ENCODE measurements at places on chromosomes 6 and 20.
A peak's percentile ranks its signal among the peaks of the same experiment; 100 is the strongest.

DNA sequence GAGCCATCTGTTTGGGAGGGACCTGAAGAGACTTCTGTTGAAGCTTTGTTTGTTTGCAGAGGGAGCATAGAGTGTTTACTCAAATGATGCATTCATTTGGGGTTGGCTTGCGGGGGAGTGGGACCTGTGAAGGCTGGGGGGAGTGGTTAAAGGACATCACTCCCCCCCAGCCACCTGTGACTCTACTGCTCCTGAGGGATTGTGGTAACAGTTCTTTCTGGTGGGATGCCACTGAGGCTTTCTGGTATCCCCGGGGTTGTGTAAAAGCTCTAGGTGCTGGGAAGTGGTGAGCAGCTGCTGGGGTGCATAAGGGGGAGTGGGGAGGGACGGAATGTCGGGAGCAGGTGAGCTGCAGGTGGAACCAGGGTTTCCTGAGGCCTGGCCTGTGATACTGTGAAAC, 239.2 kb upstream of the QKI start:
- no peak for DNase-seq

DNA sequence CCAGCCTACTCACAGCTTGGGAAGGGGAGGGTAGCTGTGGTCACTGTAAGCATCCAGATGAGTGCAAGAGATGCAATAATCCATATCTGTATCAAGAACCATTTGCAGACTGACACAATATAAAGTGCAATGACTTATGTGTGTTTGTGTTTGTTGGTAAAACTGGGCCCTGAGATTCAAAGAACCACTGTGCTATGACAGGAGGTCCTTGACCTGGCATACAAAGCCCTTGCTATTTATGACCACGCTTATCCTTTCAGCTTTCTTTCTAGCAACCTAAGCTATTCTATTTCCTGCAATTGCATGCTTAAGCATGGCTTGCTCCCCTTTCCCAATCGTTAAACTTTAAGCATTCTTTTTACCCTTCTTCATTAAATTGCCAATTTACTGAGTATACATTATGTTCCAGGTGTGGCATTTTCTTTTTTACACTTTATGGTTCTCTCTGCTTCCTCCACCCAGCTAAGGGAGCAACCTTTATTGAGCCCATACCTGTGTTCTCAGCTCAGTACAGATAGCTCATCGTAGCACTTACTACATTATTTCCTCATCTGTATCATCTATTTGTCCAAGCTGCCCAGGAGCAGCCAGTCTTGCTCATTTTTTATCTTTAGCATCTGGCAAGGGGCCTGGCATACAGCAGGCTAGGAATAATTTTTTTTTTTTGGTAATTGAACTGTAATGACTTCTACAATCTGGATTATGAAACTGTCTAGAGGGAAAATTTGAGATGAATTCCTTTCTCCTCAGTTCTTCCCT, 3.5 kb downstream of the MCUR1 start:
- peak; percentile 50 for DNase-seq

GRCh38 chr6:72218125-72218524, 331.8 kb downstream of the RIMS1 start:
- DNase-seq: peak; percentile 20

DNA sequence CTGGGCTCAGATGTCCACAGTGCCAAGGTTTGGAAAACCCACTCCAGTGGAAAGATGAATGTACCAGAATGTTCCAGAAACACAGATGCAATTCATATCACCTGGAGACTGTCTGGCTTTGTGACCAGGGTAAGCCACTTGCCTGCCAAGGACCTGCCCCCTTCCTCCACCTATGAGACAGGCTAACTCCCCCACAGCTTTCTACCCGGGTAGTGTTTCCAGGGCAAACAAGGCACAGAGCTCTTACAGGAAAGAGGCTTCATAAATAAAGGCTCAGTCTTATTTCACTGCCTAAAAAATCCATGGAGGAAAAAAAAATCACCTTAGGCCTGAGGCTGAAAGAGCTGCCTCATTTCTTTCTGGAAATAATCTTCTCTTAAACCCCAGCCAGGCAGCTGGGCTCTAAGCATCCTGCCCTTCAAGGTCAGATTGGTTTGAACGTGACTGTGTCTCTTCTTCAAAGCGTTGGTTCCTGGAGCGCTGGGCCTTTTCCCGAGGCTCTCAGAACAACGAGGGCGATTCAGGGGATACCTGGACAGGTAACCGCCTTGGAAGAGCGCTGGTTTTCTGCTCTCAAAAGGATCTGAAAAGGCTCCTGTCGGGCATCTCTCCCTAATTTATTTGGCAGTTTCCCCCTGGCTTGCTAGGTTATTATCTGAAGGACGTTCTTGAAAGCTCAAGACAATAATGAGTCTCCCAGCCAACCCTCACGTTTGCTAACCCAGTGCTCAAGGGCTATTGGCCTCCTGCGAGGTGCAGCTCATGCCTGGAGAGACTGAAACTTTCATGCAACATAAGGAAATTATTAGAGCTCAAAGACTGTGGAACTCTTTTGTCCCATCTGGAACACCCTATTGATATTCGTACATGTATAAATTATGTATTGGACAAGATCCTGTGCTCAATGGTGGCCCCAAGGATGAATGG, 199.2 kb upstream of the PMEPA1 start:
- DNase-seq: no peak

- no peak for DNase-seq
Observed at GRCh38 chr20:6040540-6040939, 13.3 kb downstream of the LRRN4 start.

DNA sequence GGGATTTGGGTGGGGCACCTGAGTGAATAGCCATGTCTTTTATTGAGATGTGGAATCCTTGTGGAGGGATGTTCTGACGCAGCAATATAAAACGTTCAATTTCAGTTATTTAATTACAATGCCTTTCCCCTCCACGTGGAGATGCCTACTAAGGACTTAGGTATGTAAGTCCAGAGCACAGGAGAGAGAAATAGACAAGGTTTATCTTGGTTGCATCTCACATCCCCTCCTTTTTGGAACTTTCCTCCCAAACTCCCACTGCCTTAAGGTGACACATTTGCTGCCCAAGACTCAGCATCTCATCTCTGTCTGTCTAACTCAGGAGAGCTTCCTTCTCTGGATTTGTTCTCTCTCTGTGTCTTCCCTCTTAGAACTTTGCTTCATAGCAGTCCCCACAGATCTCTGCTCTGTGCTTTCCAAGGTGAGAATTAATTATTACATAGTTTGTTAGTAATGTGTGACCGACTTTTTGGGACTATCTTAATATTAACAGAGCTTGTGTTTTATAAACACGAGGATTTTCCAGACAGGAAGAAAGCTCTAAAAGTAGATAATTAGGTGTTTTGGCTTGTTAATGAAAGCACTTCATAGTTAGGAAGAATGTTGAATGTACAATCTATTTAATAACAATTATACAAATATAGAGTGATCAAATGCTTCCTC, 52.6 kb downstream of the COL19A1 start:
- no peak for DNase-seq

DNA sequence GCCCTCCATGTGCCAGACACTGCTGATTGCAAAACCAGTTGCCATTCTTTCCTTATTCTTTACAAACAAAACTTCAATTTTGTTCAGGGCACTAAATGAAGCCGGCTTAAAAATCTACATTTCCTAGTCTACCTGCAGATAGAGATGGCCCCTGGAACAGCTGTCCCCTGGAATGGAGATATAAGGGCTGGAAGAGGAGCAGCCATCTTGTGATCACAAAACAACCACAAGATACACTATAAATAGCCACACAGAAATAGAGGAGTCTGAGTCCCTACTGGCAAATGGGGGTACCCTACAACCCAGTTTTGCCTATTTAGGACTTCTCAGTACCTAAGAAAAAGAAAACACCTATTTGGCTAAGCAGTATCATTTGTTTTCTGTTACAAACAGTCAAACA, 115.9 kb upstream of the BEND6 start:
- no peak for DNase-seq

DNA sequence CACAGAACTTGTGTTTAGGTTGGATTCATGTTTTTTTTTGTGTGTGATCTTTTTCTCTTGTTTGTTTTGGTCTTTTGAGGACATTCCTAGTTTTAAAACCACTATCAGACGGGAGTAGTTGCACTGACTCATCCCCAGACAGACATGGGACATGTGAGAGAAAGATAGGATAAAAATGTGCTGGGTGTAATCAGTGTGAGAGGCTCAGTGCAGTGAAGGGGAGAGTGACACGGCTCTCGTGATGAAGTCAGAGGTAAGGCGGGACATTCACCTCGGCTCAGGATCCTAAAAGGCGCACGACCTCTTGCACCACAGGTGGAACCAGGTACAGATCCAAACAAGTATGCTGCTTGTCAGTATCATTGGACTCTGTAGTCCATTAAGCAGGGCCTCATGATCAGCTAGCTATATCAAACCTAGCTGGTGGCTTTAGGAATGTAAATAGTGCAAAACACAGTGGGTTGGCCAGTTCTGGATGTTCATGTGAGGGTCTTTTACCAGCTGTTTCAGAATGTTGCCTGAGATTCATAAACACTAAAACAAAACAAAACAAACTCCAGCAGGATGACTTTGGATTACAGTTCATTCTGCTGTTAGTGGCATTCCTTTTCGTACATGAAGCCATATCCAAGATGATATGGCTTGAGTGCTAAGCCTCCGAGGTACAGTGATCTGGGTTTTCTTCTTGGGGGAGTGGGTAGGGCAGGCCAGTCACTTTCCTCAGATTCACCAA, 18.0 kb downstream of the FOXO3 start:
- DNase-seq: peak; percentile 49

- DNase-seq: no peak
Observed at GRCh38 chr6:33451606-33452005, 2.8 kb upstream of the ZBTB9 start.

- peak; percentile 9 for DNase-seq
Observed at GRCh38 chr6:38542031-38542430, 97.7 kb downstream of the BTBD9 start.

- DNase-seq: no peak
Observed at GRCh38 chr20:47028487-47028886, 133.8 kb downstream of the EYA2 start.

DNA sequence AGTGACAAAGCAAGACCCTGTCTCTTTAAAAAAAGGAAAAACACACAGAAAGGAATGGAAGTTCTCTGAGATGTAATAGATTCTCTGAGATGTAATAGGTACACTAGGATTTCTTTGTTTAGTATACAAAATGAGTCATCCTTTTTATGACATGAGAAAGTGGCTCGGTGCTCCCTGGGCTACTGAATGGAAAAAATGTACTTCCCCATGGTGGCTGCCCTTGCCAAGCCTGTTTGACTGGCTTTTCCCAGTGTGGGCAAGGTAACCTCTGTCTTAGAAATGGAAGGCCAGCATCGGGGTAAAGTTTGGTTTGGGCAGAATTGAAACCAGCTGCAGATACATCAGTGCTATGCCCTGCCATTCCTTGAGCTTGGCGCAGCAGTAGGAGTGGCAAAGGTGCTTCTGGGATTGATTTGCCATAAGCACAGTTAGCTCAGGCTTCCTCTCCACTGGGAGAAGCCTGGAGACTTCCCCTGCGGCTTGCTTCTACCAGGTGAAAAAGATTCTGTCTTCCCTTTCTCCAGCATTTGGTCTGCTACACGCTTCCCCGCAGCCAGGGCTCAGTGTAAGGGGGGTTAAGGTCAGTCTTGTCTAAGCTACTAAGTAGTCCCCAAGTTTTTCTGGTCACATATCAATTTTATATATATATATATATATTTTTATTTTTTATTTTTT, 24.5 kb downstream of the ARFGEF2 start:
- peak; percentile 30 for DNase-seq

DNA sequence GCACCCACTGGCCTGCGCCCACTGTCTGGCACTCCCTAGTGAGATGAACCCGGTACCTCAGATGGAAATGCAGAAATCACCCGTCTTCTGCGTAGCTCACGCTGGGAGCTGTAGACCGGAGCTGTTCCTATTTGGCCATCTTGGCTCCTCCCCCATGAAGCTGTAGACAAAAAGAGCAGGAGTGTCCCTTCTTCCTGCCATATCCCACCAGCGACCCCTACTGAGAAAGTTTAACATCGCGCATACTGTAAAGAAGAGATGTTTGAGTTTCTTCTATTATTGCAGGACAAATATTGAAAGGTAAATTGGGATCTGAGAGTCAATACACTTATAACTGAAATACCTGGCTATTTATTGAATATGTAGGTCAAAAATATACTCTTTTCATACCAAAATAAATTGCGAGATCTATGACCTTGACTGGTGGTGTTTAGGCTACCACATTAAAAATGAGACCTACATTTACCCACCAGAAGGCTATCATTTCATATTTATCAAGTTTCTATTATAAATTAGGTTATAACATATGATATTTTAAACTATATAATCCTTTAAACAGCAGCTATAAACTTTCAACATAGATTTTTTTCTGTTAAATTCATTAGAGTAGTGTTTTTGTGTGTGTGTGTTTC, 586.3 kb downstream of the HTR1B start:
- no peak for DNase-seq

- peak; percentile 78 for DNase-seq
Observed at GRCh38 chr6:116008470-116009243, 52.0 kb downstream of the FRK start.

GRCh38 chr6:135266675-135267074, 85.6 kb downstream of the MYB start:
- DNase-seq: no peak

DNA sequence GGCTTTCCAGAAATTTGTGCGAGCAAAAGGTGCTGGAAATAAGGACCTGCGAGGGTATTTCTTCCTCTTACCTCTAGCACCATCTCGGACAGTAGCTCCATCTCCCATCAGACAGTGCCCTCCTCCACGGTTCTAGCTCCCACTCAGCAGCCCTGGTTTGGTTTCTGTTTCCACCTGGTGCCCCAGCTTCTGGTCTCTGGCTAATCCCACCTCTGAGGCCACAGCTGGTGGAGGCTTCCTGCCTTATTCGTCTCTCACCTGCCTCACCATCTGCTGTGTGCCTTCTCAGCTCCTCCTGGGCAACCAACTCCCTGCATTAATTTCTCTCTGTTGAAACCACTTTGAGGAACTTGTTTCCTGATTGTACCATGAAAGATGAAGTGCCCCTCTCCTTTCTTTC, 162.4 kb upstream of the CDYL start:
- DNase-seq: no peak

Measured in AG10803 (cell line).